ENCODE measurements at places on chromosomes 12 and 14.

- peak; percentile 90 for DNase-seq
Observed at GRCh38 chr12:53508534-53509170, 1.4 kb upstream of the NPFF start.

- DNase-seq, result no peak
Observed at GRCh38 chr14:44108601-44109000, 398.5 kb downstream of the FSCB start.

- DNase-seq, result no peak
Observed at GRCh38 chr12:118175823-118176447, 40.0 kb downstream of the PEBP1 start.

GRCh38 chr14:64541972-64542835 is 1.7 kb downstream of the HSPA2 start:
- no peak for DNase-seq

- DNase-seq, result peak; percentile 29
Observed at GRCh38 chr12:93823616-93824391, 146.6 kb downstream of the CRADD start.

GRCh38 chr12:111597831-111598636 is 1.1 kb downstream of the ATXN2 start:
- peak; percentile 69 for DNase-seq

DNA sequence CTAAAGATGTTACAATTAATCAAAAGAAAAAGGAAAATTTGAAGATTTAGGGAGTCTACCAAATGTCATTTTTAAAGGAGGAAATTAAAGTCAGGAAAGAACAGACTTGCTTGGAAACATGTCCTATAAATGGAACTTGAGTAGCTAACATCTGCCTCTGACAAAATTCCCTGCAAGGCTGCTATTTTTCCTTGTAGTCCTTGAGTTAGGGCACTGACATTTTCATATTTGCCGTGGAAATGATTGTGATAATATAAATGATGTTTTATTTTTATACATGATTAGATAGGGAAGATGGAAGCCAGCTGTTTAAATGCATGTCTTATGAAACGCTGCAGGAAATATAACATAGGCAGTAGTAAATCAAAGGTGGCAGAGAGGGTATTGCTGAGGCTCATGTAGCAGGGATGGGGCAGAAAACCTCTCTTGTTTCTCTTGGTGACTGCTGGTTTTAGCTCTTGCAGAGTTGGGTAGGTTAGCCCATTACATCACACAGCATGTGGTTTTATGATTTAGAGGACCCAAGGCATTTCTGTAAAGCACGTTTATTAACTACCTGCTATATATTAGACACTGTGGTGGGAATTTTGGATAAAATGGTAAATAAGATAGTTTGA is 21.7 kb downstream of the NUBPL start:
- DNase-seq, result no peak

- DNase-seq, result no peak
Observed at GRCh38 chr14:59422069-59422881, 42.9 kb downstream of the GPR135 start.

DNA sequence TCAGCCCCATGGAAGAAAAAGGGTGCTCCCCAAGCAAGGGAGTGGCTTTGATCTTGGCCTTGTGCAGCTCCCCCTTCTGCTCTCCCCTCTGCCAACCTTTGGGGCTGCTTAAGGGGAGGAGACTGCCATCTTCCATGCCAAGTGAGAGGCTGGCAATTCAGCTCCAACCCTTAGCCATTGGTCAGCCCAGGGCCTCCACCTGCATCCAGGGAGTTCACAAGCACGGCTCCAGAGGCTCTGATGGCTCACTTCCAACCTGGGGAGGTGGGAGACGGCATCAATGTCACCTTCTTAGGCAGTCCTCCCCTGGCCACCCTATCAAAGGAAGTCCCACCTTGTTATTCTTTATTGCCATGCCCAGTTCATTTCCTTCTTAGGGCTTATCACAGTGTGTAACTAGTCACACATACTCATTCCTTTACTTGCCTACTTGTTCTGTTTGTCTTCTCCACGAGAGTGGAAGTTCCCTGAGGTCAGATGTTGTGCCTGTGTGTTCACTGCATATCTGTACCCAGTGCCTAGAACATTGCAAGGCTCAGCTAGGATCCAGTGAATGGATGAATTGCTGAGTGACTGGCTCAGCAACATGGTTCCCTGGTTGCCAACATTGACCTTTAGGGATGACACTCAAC is 5.0 kb downstream of the HDAC7 start:
- DNase-seq, result no peak

GRCh38 chr12:115042341-115042740 is 358.4 kb upstream of the TBX3 start:
- DNase-seq, result no peak

- DNase-seq, result no peak
Observed at GRCh38 chr14:73437206-73437605, 21.1 kb downstream of the NUMB start.

DNA sequence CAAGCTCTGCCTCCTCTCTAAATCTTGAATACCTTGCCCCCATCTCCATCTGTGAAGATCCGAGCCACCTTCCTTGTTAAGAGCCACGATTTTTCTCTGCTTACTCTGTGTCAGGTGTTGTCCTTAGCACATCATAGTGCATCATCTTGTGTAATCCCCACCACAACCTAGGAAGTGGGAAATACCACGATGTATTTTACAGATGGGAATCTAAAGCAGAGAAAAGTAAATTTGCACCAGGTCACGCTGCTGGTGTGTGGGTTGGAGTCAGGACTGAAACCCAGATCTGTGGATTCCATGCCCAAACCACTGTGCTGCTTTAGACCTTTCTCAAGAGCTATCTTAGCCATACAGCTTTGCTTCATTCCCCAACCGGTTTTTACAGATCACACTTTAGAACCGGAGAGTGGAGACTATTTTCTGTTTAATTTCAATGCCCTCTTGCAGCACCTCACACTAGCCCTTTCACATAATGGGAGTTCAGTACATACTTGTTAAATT is 94.6 kb downstream of the PPM1A start:
- no peak for DNase-seq

DNA sequence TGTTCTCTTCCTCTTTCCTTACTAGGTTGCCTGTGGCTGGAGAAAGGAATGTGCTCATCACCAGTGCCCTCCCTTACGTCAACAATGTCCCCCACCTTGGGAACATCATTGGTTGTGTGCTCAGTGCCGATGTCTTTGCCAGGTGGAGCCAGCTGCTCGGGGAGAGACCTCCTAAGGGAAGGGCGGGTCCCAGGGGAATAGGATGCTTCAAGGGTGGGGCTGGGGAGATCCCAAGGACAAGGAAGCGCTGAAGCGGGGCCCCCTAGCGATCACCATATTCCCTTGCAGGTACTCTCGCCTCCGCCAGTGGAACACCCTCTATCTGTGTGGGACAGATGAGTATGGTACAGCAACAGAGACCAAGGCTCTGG is 10.2 kb downstream of the MARS1 start:
- no peak for DNase-seq

DNA sequence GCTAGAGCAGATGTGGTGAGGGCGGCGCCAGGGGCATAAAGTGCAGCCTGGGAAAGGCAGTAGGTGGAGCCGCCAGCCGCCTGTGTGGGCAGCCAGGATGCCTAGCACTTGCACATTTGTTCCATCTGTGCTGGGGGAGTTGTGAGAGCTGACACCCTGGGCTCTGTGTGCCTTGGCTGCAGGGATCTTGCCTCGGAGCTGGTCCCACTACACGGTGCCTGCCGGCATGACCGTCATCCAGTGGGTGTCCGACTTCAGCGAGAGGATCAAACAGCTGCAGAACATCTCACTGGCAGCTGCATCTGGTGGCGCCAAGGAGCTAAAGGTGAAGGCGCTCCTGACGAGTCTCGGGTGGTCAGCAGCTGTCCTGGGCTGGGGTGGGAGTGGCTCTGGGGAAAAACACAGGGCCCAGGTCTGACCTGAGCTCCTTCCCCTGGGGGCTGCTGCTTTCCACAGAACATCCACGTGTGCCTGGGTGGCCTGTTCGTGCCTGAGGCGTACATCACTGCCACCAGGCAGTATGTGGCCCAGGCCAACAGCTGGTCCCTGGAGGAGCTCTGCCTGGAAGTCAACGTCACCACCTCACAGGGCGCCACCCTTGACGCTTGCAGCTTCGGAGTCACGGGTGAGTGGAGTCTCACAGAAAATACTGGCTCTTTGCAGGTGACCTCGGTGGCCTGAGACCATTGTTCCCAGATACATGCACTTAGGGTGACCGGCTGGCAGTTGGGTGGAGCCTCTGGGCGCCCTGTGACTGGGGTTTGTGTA is 37.4 kb downstream of the HSP90AA1 start:
- DNase-seq, result no peak

DNA sequence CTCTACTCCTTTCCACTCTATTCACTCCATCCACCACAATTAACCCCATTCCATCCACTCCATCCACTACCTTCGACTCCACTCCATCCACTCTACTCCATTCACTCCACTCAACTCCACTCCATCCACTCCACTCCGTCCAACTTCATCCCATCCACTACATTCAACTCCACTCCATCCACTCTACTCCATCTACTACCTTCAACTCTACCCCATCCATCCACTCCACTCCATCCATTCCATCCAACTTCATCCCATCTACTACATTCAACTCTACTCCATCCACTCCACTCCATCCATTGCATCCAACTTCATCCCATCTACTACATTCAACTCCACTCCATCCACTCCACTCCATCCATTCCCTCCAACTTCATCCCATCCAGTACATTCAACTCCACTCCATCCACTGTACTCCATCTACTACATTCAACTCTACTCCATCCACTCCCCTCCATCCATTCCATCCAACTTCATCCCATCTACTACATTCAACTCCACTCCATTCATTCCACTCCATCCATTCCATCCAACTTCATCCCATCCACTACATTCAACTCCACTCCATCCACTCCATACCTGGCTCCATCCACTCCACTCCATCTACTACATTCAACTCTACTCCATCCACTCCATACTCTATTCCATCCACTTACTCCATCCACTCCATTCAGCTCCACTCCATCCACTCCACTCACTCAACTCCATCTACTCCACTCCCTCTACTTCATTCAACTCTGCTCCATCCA is 16.4 kb downstream of the HNF1A start:
- no peak for DNase-seq

GRCh38 chr14:85644211-85644610 is 114.3 kb downstream of the FLRT2 start:
- no peak for DNase-seq

- DNase-seq, result no peak
Observed at GRCh38 chr12:10669533-10669932, 4.3 kb downstream of the STYK1 start.

DNA sequence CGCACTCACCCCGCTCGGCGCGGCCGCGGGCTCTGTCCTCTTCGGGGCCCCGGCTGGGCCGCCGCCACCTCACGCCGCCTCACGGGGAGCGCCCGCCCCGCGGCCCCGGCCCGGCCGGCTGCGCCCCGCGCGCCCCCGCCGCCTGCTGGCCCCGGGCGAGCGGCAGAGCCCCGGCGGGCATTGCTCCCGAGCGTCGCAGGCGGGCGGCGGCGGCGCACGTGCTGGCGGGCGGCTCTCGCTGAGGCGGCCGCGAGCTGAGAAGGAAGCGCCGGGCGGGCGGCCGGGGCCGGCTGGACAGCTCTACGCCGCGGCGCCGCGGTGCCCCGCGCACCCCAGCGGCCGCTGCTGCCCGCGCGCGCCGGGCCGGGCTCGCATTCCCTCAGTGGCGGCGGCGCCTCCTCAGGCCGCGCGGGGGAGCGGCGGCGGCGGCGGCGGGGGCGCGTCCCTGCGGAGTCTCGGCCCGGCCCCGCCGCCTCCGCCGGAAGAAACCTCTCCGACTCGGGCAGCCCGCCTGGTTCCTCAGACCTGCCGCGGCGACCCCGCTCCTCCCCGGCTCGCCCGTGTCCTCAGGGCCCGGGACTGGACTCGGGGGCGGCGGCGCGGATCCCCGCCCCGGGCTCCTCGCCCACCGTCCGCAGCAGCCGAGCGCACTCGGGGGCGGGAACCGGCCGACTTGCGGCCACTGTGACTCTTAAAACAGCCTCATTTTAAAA is at the start of gene PITPNM2:
Gene PITPNM2, minus strand, starts transcription at position 347 of the 713 bp plus-strand sequence. CDS start 116,500 bp downstream, outside the sequence.
- peak; percentile 90 for DNase-seq

GRCh38 chr14:22838631-22839041 is 2.3 kb downstream of the MMP14 start:
- DNase-seq, result peak; percentile 66

DNA sequence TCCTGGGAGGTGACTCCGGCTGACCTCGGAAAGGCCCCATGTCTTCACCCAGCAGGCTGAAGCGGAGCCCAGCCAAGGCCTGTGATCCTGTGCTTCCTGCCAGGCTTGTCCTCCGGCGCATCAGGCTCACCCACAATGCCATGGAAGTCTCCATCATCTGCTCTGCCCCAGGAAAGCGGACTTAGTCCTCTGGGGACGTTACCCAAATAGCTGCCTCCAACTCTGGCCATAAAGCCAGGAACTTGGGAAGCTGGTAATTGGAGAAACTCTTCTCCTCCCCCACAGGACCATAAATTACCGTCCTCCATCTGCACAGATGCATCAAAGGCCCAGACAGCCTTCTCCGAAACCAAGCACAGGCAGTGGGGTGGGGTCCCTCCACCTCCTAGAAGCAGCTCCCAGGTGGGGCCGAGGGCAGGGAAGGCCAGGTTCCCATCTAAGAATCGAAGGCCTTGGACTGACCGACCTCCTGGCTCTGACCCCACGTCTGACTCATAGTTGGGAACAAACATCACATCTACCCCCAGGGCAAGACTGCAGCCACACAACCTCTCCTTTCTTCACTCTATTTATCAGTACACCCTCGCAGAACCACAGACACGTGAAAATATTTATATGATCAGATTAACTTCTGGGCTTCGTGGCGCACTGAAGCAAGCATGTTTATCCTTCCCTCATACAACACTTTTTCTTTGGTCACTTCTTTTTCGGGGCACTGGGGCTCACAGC is 56.4 kb downstream of the PITPNM2 start:
- DNase-seq, result peak; percentile 64

- DNase-seq, result peak; percentile 79
Observed at GRCh38 chr12:104357421-104357952, 53.9 kb downstream of the EID3 start.

GRCh38 chr14:89881839-89882238 is 72.7 kb downstream of the EFCAB11 start:
- DNase-seq, result no peak

DNA sequence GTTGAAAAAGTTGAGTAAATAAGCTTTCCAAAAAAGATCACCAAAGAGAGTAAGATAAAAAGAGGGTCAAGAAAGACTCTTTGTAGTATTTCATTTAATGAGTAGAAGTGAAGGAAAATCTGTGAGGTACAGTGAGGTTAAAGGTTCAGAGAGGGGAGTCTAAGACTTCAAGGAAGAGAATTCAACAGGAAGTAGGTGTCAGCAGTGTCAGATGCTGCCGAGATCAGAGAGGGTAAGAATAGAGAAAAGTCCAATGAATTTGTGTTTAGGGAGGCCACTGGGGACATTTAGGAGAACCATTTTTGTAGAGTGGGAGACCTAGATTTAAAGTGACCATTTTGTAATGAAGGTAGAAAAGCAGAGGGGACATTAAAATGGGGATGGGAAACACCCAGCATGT is 71.6 kb upstream of the KRAS start:
- DNase-seq, result no peak

GRCh38 chr12:31591380-31591901 is 505 bp upstream of the DENND5B start:
- peak; percentile 62 for DNase-seq

DNA sequence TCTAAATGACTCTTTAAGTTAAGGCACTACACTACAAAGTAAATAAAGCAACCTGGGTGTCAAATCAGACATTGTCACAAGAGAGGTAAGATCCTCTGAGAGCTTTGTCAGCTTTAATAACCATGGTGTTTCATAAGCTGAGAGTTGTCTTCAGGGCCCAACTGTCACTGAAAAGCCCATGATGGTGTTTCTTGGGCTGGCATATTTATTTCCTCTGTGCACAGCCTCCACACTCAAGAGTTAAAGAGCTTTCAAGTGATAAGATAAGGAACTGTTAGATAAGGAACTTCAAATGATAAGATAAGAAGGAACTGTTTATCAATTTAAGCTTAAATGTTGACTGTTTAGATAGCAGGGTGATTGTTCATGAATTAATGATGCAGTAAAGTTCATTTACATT is 495.4 kb downstream of the TMEM117 start:
- DNase-seq, result no peak
